SW480 (cell line): ENCODE measurements at places on chromosomes 7 and 10.
A peak's percentile ranks its signal among the peaks of the same experiment; 100 is the strongest.

DNA sequence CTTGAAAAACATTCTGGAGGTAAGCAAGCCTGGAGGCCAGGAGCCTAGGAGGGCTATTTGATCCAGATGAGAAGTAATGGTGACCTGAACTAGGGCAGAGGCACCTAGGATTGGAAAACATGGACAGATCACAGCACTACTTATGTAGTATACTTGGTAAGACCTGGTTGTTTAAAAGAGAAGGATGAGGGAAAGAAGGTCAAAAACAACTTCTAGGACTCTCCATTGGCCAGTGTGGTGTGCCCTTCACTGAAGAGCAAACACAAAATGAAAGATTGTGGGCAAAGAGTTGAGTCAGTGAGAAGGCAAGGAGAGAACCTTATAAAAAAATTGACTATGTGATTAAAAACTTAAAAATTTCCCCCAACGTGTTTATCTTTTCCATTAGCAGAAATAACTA, 14.3 kb downstream of the ANKRD1 start:
- no peak for DNase-seq

GRCh38 chr7:43624156-43624555, 41.2 kb downstream of the STK17A start:
- no peak for DNase-seq

- DNase-seq: peak; percentile 34
Observed at GRCh38 chr7:84191842-84192241, 2.7 kb downstream of the SEMA3A start.

GRCh38 chr10:17649836-17650235, 5.9 kb downstream of the STAM start:
- DNase-seq: no peak

GRCh38 chr7:51227861-51228260, 88.7 kb downstream of the COBL start:
- no peak for DNase-seq

DNA sequence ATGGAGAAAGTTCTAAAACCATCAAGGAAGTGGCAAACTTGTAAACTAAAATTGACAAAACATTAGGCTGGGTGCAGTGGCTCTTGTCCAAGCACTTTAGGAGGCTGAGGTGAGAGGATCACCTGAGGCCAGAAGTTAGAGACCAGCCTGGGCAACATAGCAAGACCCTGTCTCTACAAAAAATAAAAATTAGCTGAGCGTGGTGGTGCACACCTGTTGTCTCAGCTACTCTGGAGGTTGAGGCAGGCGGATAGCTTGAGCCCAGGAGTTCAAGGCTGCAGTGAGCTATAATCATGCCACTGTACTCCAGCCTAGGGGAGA, 29.4 kb upstream of the HNRNPH3 start:
- no peak for DNase-seq

DNA sequence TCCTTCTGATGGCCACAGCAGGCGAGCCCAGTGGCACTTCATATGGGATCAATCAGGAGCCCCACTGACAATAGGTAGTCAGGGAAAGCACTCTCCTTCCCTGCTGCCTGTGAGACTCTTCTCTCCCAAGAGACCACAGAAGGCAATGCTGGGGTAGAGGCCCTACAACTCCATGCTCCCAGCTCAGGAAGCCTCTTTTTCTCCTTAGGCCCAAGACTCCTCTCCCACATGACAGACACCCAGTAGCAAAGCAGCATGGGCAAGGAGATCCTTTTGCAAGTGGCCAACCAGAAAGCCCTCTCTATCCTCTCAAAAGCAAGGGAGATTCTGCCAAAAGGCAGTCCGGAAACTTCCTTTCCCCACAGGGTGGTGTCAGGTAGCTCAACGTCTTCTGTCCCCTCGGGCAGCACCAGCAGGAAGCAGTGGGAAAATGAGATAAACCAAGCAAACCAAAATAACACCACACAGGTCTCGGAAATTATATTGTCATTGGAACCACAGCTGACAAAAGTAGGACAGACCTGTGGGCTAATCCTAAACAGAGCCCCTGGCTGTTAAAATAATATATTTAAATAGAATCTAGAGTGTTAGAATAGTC, 172.7 kb upstream of the GDF10 start:
- DNase-seq: no peak
